ENCODE measurements at places on chromosomes 1 and 21.

- no peak for DNase-seq
These were observed 6.6 kb upstream of the ZNF669 start for GRCh38 chr1:247110627-247111258.

DNA sequence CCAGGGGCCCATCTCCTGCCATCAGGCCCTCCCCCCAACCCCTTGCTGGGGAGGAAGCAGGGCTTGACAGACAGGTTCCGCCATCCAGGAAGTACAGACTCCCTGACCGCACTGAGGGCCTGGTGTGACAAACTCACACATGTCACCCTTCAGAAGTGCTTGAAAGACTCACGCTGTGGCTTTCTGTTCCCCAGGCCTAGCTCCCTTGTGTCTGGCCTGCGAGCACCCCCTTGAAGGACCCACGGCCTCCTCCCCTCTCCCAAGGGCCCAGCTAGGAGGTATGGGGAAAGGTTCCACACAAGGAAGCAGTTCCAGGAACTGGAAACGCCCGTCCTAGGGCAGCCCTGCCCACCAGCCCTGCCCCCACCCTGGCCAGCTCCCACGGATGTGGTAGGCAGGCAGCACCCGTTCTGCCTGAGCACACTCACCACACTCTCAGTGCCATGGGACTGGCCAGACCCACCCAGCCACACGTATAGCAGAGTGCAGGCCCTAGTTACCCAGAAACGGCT, 26.7 kb downstream of the SLC2A1 start:
- peak; percentile 95 for DNase-seq

GRCh38 chr1:42524330-42524729, 61.2 kb downstream of the CCDC30 start:
- DNase-seq = no peak

DNA sequence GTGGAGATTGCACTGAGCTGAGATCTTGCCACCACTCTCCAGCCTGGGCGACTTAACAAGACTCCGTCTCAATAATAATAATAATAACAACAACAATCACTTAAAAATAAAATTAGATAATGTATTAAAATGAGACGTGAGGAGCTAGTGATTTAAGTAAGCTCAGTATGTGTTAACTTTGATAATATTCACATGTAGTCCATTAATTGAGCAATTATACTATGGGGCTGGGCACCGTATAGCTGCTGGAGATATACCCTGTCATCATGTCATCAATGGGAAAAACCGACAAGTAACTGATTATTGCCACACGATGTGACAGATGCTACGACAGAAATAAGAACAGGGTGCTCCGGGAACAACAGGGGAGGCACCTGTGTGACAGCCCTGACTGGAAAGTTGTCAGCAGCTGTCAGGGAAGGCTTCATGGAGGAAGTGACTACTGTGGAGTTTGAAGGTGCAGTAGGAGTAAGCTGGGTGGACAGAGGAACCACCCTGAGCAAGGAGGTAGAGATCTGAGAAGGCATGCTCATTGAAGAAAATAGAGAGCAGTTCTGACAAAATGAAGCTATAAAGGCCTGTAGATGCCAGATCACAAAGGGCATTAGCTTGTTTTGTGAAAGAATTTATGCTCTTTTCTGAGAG, 924 bp upstream of the CAMSAP2 start:
- DNase-seq = no peak

- no peak for DNase-seq
These were observed at the start of gene MFAP2 for GRCh38 chr1:16980473-16981268. Gene MFAP2 (minus strand): TSS chr1:16980620. CDS start chr1:16978273, 2,347 bp downstream.

- DNase-seq = no peak
These were observed 9.8 kb downstream of the ATP13A2 start for GRCh38 chr1:17001760-17002523.

DNA sequence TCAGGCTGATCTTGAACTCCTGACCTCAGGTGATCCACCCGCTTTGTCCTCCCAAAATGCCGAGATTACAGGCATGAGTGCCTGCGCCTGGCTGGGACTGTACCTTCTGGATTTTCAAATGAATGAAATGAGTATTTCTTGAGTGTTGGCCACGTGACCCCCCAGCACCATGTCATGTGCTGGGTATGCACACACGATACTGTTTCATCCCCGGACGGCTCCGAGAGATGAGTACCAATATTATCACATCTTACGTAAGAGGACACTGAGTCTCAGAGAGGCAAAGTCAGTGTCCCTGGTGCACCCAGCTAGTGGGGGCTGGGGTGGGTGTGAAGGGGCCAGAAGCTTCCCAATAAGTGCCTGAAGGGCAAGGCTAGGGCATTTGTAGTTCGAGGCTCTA, 780 bp upstream of the CROCC start:
- DNase-seq = no peak

DNA sequence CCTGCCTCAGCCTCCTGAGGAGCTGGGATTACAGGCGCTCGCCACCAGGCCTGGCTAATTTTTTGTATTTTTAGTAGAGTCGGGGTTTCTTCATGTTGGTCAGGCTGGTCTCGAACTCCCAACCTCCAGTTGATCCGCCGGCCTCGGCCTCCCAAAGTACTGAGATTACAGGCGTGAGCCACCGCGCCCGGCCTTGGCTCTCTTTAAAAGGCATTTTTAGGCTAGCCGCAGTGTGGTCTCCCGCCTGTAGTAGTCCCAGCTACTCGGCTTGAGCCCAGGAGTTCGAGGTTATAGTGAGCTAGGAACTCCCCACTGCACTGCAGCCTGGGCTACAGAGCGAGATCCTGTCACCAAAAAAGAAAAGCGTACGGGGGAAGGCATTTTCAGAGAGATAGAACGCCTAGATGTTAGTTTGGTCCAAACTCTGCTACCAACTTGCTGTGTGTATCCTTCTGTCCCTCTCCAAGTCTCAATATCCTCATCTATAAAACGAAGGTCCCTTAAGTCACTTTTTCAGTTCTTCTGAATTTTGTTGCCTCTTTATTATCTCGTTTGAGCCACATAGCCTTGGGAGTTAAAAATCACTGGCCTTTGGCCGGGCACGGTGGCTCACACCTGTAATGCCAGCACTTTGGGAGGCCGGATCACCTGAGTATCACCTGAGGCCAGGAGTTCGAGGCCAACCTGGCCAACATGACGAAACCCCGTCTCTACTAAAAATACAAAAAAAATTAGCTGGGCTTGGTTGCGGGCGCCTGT, 734 bp downstream of the MED18 start:
- DNase-seq = no peak

- no peak for DNase-seq
These were observed 148.4 kb upstream of the MAP1LC3C start for GRCh38 chr1:242147096-242147976.

- no peak for DNase-seq
These were observed 12.5 kb upstream of the HNRNPR start for GRCh38 chr1:23356471-23357137.

DNA sequence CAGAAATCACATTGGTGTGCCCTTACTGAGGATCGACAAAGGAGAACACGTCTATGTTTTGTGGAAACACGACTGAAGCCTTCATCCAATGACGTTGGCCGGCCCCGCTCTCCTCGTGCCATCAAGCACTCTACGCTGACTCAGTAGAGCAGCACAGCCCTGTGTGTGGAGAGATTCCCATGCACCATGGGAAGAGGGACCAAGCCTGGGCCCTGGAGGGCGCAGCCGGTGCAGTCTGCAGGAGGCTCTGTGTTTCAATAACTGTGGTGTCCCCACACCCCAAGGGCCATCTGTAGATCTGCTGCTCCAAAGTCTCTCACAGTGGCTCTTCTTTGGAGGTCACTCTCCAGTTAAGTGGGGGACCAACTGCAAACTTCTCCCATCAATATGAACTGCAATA, 97.4 kb downstream of the KCNJ15 start:
- DNase-seq = no peak

DNA sequence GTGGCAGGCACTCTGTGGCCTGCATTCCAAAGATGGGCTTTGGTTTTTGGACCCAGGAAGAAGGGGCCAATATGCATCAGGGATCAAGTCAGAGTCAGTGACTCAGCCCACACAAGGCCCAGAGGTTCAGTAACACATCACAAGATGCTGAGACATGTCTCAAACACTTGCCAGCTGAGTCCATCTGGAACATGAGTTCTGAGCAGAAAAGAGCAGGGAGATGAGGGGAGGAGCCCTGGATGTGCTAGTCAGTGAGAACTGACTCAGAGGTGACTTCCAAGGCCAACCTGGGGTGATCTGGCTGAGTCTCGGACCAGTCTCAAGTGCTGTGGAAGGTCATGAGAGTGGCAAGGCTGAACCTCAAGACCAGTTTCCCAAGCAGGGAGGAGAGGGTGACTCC, 150.1 kb downstream of the CDC7 start:
- DNase-seq = no peak

DNA sequence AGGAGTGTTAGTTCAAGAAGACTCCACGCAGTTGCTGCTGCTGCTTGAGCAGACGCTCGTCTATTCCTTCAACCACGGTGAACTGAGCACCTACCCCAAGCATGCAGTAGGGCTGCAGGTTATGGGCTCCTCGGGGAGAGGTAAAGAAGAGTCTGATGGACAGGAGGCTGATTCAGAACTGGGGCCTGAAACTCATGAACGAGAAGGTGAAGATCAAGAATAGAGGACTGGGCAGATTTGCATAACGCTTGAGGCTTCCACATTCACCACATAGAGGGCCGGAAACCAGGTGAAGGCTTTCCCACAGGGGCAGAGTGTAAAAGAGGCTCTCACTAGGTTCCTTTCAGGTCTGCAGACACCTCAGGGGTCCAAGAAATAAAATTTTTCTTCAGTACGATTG, 9.1 kb downstream of the ABCA4 start:
- DNase-seq = no peak

DNA sequence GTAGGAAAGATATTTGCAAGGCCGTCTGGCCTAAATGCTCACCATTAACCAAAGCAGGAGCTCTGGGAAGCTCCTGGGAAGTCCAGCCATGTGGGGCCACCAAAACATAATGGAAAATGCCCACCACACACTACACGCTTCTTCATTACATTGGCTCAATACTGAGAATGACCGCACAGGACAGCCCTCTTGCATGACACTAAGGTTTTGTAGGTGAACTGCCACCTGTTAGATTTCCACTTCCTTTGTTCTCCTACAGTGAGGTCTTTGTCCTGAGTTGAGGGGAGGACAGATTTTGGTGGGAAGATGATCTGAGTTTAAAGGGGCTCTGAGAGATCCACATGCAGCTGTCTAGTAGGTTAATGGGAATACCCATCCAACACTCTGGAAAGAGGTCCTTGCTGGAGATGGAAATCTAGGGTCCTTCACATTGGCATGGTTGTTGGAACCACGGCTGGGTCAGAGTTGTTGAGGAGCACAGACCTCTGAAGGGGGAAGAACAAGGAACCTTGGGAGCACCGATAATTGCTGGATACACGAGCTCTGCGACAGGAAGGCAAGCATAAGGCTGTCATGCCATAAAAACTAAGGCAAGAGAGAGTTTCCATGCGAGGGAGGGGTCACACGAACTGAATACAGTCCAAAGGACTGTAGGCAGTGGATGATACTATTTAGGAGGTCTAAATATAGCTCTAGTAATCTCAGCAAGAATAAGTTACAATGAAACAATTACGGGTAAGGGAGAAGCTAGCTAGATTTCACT, 105.5 kb upstream of the IRF2BP2 start:
- DNase-seq = no peak

- DNase-seq = no peak
These were observed 11.5 kb upstream of the A3GALT2 start for GRCh38 chr1:33332357-33332789.

DNA sequence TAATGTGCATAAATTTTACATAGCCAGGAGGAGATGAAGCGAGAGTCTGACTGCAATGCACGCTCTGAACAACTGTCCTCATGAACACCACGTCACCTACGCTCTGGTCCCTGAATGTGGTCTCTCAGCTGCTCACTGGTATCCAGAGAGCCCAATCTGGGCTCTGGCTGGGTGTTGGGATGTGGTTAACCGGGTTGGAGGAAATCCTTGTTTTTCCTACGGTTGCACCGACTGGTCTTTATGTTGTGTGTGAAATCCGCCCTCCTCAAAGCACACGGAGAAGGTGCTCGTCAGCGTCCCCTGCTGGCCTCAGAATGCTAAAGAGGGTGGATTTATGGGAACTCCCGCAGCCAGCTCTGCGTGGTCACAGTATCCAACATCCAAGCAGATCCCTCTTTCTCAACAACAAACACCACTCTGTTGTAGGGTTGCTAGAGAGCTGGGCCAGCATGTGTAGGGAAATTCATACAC, 51.8 kb upstream of the FAM89A start:
- no peak for DNase-seq

Measured in NCI-H510A (cell line).